ENCODE measurements at places on chromosomes 12 and 14.

DNA sequence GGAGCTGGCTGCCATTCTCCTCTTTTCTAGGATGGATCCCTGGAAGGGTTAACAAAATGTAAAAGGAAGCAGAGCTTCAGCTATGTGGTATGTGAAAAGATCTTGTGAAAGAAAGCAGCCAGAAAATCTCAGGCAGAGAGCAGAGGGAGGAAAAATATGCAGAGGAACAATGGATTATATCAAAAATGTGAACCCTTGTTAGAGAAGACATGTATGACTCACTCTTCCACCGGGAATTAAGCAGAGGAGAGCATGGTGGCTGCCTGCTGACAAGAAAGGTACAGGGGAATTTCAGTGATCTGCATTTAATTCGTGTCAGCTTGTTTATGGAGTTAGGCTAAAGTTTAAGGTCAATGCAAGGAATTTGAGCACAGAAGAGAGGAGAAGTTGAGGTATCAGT is 46.3 kb downstream of the KCNA1 start:
- DNase-seq = no peak

DNA sequence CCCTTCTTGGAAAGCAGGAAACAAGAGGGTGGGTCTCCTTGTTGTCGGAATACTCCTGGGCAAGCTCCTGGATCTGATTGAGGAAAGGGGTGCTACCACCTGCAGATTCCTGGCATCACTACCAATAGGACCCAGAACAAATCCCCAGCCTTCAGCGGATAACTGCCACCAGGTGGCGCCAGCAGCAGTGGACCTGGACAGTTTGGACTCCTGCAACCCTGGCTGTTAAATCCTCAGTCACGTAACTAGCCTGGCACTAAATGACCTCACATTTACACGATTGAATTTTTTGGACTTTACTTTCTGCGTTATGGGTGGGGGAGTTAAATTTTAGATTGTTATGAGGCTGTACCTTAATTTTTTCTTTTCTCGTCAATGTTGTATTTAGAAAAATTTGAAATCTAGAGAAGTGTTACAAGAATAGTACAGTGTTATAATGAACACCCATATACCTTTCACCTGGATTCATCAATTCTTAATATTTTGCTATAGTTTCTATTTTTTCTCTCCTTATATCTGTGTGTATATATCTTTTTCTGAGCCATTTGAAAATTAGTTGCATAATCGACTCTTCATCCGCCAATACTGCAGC is 95.6 kb downstream of the GAS2L3 start:
- peak; percentile 87 for DNase-seq

DNA sequence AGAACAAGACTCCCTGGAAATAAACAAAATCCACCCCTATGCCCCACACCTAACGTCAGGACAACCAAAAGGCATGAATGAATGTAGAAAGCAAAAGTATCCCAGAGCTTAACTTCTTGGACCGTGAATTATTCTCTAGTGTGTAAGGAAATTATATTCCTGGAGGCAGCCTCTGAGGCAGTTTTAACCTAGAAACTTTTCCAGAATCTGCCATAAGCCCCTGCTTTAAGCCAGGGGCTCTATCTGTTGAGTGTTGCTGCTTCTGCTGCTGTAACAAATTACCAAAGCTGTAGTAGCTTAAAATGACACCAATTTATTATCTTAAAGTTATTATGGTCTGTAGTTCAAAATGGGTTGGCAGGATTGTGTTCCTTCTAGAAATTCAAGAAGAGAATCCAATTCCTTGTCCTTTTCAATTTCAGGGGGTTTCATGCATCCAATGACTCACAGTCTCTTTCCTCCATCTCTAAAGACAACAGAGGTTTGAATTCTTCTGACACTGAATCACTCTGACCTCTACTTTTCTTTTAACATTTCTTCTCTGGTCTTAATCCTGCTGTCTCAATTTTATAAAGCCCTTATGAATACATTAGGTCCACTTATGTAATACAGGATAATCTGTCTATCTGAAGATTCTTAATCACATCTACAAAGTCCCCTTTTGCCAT is 242.7 kb downstream of the ATXN7L3B start:
- DNase-seq = no peak

GRCh38 chr14:95227279-95227860 is 70.0 kb upstream of the DICER1 start:
- peak; percentile 23 for DNase-seq

DNA sequence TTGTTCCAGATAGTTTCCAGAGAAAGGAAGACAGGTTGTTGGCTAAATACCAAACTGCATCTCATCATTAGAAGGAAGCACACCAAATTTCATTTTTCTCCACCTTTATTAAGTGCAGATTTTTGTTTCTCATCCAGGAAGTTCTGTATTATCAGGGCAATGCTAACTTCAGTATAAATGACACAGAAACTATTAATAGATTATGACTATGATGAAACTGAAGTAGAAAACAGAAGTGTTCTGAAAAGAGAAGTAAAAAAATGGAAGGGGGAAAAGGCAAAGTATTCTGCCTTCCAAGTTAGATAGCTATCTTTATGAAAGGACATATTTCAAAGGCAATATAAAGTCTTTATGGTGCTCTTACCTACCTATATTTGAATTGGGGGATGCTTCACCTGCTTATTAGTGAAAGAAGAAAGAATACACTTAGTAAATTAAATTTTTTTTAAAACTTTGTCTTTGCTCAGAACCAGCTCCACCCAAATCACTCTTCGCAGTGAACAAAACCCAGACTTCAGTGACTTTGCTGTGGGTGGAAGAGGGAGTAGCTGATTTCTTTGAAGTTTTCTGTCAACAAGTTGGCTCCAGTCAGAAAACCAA is 223.9 kb downstream of the PTPRO start:
- DNase-seq = no peak
